ENCODE measurements at places on chromosomes 11 and 22. TPM values are rescaled to one million over a fixed set of nuclear protein-coding genes. Genes with fewer than 3 reads are reported as not detected.

The OR5B21 gene
- 0.35 TPM for total RNA-seq

The C11orf24 gene
- 28.4 TPM for total RNA-seq

- DNase-seq = no peak
These were observed 11.4 kb downstream of the EHF start for GRCh38 chr11:34632105-34632791.

DNA sequence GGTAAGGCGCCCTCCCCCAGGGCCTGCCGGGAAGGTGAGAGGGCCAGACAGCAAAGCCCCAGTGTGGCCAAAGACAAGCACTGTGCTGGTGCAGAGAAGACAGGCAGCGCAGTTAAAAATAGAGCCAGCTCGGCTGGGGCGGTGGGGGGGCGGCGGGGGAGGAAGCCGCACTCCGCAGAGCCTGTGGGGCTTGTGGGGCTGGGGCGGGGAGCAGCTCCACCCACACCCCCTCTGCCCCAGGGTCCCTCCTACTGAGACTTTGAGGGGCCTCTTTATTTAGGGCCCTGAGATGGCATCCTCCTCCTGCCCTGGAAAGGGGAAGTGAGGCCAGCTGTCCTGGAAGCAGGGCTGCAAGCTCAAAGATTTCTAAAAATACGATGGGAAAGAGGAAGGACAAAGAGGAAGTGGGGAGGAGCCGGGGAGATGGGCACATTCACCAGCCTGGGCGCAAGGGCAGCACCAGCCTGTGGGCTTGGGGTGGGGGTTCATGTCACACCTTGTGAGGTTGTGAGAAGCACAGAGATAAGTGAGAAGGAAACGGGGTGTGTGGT lies 2.6 kb downstream of the CYTH4 start:
- no peak for DNase-seq

- no peak for DNase-seq
These were observed 325.1 kb downstream of the DLG2 start for GRCh38 chr11:85301895-85302678.

The POU2AF3 gene
- total RNA-seq = not detected

GRCh38 chr11:128692753-128693415 lies 988 bp upstream of the FLI1 start:
- DNase-seq = peak; percentile 50

DNA sequence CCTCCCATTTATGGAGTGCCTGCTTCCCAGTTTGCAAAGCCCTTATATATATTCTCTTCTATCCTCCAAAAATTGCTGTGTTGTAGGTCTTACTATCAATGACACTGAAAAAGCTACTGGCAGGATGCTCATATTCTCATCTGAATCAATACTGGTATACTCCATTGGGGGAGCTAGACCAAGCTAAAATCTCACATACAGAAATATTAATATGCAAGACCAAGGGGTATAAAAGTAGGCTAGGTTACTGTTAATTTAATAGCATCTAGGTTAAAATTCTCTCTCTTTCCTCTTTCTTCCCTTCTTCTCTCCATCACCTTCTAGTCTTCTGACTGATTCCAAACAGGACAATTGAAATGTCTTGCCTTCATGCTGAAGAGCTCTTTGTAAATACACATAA lies 17.1 kb upstream of the BDNF start:
- DNase-seq = no peak

DNA sequence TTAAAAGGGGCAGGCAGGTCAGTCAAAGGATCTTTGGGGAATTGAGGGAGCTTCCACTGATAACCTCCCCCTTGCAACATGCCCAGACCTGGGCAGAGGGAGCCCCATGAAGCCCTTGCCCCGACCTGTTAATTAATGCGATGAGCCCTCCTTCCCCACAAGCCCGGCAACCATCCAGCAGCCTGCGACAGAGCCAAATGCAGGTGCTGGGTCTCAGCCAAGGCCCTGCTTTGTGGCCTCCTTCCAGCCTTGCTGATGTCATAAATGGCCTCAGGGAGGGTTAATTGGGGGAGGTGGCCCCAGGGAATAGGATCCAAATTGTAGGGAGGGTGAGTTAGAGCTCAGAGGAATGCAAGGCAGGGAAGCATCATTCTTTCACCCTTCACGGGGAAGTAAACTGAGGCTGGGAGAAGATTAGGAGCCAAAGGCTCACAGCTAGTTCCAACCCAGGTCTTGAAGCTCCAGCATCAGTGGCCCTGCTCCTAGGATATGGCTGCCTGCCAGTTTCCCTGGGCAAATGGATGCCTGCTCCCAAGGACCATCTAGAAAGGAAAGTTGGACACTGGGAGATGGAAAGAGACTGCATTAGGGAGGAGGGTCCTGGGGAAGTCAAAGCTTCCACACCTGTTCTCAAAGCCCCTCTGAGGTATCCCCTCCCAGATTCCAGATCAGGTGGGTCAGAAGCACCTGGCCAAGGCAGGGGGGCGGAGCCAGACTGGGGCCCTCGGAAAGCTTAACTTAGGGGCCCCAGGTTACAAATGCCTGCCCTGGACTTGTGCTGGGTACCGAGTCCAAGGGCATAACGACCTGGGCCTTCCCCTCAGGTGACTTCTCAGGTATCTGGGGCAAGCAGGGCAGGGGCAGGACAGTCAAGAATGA lies 34.1 kb downstream of the LMO1 start:
- DNase-seq = no peak

GRCh38 chr11:126990716-126991480 lies 9.7 kb downstream of the KIRREL3 start:
- no peak for DNase-seq

DNA sequence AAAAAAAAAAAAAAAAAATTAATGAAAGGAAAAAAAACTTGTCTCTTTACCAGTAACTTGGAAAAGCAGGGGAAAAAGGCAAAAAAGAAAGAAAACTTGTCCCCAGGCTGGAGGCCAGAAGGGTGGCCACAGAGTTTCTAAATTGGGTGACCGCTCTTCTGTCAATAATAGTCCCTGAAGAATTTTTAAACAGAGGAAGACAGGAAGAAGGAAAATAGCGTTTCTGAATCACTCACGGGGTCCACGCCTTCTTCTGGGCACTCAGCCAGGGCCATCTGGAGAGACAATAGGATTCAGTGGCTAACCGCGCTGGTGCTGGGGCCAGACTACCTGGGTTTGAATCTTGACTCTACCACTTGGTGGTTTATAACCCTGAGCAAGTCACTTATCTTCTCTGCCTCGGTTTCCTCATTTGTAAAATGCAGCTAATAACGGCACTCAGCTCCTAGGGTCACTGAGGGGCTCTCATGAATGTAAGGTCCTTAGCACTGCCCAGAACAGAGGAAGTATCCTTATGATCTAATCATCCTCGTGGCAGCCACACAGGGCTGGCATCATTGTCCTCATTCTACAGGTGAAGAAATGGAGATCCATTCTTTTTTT lies 7.0 kb downstream of the C11orf86 start:
- DNase-seq = peak; percentile 33

The CHST1 gene
- 0.10 TPM for total RNA-seq

The LINC01488 gene
- total RNA-seq = not detected

The OR8D4 gene
- not detected for total RNA-seq

The DEUP1 gene
- not detected for total RNA-seq

DNA sequence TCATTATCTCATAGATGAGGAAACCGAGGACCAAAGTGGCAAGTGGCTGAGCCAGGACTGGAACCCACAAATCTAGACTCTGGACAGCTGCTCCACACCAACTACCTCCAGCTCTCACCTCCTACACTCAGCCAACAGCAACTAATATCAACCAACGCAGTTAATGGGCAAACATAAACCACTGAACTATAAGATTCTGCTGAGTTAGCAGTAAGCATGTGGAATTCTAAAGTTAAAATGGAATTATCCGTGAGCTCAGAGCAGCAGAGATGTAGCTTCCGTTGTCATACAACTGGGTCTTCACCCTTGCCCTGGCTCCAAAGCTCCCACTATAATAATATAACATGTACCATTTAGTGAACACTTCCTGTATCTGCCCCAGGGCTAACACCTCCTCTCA lies 27.1 kb downstream of the FAM227A start:
- DNase-seq = no peak

The OR52E8 gene
- not detected for total RNA-seq

The BCO2 gene
- total RNA-seq = 1.3 TPM

DNA sequence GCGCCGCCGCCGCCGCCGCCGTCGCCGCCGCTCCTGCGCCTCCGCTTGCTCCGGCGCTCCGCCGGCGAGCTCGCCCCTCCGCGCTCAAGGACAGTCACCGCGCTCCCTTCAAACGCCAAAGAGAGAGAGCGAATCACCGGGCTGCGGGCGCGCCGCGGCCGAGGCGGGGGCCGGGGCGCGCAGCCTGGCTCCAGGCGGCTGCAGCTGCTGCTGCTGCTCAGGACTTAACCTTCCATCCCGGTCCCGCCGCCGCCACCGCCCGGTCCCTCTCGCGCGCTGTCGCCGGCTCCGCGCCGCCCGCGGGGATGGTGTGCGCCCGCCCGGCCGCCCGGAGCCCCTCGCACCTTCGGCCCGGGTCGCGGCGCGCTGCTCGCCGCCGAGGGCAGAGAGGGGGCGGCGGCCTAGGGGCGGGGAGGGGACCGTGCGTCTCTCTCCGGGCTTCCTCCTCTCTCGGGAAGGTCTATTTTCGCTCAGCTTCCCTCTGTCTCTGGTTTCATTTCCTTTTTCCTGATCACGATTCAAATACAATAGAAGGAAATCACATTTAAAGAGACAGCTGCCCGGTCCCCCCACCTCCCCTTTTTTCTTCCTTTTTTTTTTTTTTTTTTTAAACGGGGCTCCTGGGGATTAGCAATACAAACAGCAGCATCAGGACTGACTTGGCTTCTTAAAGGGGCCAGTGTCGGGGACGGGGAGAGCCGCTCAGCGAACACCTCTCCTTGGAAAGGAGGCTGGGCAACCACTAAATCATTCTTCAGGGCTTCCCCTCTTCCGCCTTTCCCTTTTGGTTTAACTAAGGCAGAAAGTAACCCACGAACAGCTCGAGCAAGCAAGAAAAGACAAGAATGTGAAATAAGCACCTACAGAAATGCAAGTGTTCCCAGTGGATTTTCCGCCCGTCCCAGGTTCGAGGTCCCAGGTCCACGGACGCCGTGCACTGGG lies 22.1 kb downstream of the LMO2 start:
- DNase-seq = peak; percentile 12

The AKIP1 gene
- 27.7 TPM for total RNA-seq

- no peak for DNase-seq
These were observed 81.9 kb downstream of the PRR5L start for GRCh38 chr11:36377759-36378564.

DNA sequence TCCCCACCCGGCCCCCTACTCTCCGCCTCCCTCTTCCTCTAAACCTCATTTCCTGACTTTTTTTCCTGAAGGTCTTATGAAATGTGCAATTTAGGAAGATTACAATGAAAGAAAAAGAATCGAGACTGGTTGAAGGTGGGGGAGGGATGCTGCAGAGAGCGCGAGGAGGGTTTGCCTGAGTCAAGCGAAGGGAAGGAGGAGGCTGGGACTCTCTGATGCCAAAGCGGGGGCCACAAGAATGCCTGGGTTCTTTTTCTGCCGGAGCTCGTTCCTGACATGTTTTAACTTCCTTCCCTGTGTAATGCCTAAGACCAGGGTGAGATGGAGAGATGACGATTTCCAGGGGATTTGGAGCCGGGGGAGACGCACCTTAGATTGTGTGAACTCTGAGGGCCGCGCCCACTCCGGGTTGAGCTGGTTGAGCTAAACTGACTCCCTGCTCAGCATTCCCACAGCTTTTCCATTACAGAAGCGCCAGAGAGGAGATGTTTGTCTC lies 270.5 kb upstream of the SORL1-AS1 start:
- no peak for DNase-seq

DNA sequence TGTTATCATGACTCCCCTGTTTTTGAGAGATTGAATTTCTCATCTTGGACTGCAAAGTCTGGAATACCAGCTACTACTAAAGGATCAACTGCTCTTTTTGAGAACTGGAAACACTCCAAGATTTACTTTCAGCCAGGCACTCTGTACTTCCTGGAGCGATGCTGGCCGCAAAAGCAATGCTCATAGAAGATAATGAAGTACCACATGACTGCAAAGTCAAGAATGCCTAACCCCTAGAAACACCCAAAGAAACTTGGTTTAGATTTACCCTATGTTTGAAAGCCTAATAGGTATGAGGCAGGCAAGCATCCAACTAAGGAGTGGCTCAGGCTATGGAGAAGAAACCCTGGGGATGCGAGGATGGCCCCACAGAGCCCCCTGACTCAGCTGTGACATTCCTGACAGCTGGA lies 47.7 kb upstream of the ARHGAP20 start:
- no peak for DNase-seq

The GRAP2 gene
- total RNA-seq = 59.4 TPM

DNA sequence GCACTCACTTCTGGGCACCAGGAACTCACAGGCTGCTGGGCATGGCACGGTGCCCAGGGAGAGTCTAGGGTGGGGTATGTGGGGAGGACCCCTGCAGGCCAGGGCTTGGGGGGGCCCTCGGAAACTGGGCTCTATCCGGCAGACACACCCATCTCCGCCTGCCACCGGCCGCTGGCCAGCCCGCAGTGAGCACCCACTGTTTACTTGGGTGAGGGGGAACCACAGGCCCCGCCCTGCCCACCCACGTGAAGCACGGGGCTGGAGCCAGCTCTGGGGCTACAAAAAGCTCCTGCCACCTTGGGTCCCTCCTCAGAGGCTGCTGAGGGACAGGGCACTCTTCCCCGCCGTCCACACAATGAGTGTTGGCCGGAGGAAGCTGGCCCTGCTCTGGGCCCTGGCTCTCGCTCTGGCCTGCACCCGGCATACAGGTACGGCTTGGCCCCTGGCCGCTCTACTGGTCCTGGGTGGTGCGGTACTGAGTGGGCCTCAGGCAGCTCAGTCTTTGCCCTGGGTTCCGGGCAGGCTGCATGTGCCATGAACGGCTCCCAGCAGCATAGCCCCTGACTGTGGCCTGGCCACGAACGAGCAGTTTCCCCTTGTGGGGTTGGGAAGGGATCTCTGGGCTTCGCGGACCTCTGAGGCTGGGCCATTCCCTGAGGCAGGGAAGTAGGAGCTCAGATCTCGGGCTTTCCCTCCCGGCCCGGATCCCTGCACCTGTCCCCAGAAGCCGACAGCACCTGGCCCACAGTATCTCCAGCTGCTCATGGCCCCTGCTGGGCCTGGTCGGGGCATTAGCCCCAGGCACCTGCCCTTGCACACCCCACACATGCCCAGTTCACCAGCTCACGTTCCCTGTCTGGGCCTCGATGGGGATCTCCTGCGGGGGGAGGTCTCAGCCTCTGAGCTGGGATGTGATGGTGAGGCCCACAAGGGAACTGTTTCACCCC lies at the start of gene MUC5AC:
Gene MUC5AC, plus strand, starts transcription at position 309 of the 947 bp plus-strand sequence. Its CDS starts 47 bp downstream, at position 356.
- DNase-seq = no peak

DNA sequence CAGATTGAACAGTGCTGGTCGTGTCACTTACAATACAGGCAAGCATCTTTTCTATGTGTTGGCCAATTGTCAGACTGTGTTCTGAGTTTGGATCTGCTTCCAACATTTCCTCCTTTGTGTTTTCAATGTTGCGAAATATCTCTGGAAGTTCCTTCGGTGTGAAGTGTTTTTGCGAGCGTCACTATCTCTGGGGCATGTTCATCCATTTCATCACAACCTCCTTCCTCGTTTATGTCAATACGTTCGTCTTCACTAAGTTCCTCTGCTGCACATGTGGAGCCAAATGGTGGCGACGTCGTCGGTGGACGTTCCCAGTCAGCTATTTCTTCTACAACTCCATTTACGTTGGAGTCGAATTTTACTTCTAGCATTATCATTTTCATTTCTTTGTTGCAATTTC lies 100.2 kb upstream of the LMO1 start:
- DNase-seq = no peak

- DNase-seq = peak; percentile 78
These were observed at the start of gene PHLDA2 for GRCh38 chr11:2928605-2929530. PHLDA2 (minus strand) TSS chr11:2929420; CDS start chr11:2929364, 56 bp downstream.

The XRRA1 gene
- total RNA-seq = 15.4 TPM

Measured in activated T-cell treated with anti-CD3 and anti-CD28 coated beads, Interleukin-2, amount 50 U/mL, for 72 hours (primary cell).